ENCODE measurements at places on chromosomes 1 and 21. TPM values are rescaled to one million over a fixed set of nuclear protein-coding genes. Genes with fewer than 3 reads are reported as not detected.

- peak overlapping the region; percentile 100 for H3K4me3 ChIP-seq
- DNase-seq, result no peak
- H3K27ac ChIP-seq, result no peak overlapping the region
- H3K27me3 ChIP-seq, result no peaks in the 10 kb centered on the region
- peaks cover 24% of the 10 kb centered on the region for H3K4me1 ChIP-seq
These were observed 865 bp downstream of the ATP5IF1 start for GRCh38 chr1:28236656-28237322.

- H3K4me3 ChIP-seq, result no peak overlapping the region
- H3K4me1 ChIP-seq, result no peaks in the 10 kb centered on the region
- H3K27ac ChIP-seq, result no peak overlapping the region
- no peaks in the 10 kb centered on the region for H3K36me3 ChIP-seq
These were observed 118.8 kb upstream of the PALMD start for GRCh38 chr1:99527078-99527477.

- no peak overlapping the region for H3K4me3 ChIP-seq
- no peak for DNase-seq
- H3K27ac ChIP-seq, result no peak overlapping the region
- H3K36me3 ChIP-seq, result no peaks in the 10 kb centered on the region
- H3K4me1 ChIP-seq, result peaks cover 10% of the 10 kb centered on the region
These were observed 4.5 kb upstream of the LRRC52 start for GRCh38 chr1:165539306-165539705.

DNA sequence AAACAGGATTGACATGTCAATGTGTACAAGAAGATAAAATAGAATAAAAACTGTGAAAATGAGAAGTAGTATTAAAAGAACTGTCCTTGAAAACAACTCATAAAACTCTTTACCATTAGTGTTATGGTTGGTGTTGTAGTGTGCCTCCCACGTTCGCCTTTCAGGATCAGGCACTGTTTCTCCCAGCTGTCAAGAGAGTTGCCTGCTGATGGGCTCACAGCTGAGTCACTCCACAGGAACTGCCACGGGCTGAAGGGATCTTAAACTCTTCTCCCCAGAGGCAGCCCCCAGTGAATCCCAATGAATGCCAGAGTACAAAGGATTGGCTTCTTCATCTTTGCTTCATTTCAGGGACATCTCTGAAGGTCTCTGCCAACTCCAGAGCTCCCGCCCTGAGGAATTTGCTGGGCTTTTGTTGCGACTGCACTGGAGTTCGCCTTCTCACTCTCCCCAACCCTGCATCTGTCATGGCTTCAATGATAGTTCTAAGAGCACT, 119.6 kb downstream of the ADGRL2 start:
- H3K4me1 ChIP-seq, result peaks cover 4% of the 10 kb centered on the region
- no peaks in the 10 kb centered on the region for H3K36me3 ChIP-seq
- DNase-seq, result no peak
- H3K4me3 ChIP-seq, result no peak overlapping the region
- H3K27ac ChIP-seq, result no peak overlapping the region

DNA sequence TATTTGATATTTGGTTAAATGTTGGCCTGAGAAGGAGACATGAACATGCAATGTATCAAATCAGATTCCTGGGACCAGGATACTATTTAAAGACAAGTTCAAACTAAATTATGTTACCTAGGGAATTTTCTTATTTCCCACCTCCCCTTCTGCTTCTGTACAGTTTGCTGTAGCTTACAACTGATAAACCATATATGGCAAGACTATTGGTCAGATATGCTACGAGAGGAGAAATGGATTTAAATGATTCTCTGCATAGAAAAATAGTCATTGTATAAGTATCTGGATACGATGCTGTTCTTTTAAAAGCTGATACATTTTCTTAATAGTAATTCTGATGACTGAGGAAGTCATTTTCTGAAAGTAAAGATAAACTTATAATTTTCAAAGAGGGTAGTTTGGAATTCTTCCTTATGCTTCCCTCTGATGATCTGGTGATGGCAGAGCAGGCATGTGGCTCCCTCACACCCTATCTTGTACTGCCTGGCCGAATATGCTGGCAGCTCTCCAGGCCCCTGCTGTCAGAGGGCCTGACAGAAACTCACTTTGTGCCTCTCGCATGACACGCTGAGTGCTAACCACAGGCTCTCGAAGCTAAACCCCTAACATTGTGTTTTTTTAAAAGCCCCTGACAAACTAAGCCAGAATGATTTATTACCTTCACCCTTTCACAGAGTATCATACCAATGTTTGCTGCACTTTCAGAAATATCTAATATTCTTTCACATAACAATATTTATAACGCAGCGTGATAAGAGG, 19.4 kb downstream of the RRP15 start:
- H3K36me3 ChIP-seq, result peaks cover 5% of the 10 kb centered on the region
- peaks cover 4% of the 10 kb centered on the region for H3K4me1 ChIP-seq

KCNK1 gene
- total RNA-seq, result 12.9 TPM

PDPN gene
- 13.3 TPM for total RNA-seq

GRCh38 chr1:2596530-2597333, 10.2 kb downstream of the PRXL2B start:
- H3K36me3 ChIP-seq, result peaks cover 3% of the 10 kb centered on the region
- no peaks in the 10 kb centered on the region for H3K27me3 ChIP-seq
- no peak for DNase-seq
- no peak overlapping the region for H3K4me3 ChIP-seq
- no peak overlapping the region for H3K27ac ChIP-seq
- H3K4me1 ChIP-seq, result peaks cover 11% of the 10 kb centered on the region

PRRX1 gene
- 61.3 TPM for total RNA-seq

DNA sequence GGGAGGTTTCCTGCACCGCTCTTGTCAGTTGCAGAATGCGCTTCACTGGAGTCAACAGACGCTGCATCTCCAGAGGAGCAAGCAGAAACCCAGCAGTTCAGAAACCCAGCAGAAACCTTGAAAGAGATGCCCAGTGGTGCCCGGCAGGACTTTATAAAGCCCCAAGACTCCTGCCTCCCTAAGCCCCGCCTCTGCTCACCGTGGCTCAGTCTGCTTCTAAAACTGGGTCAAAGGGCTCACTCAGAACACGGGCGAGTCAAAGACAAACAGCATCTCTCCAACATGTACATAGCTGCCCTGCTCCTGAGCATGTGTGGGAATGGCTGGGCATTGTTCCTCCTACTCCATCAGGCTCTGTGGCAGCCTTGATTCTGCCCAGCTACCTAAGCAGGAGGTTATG, at the start of gene HMGCS2:
HMGCS2 (minus strand) TSS at position 128 of the 400 bp plus-strand sequence; CDS start at position 67, 61 bp downstream.
- H3K4me1 ChIP-seq, result peaks cover 7% of the 10 kb centered on the region
- H3K4me3 ChIP-seq, result no peak within 1 kb of the TSS
- H3K27me3 ChIP-seq, result no peaks in the 10 kb centered on the region
- no peaks in the 10 kb centered on the region for H3K36me3 ChIP-seq
- H3K27ac ChIP-seq, result no peak within 1 kb of the TSS

DNA sequence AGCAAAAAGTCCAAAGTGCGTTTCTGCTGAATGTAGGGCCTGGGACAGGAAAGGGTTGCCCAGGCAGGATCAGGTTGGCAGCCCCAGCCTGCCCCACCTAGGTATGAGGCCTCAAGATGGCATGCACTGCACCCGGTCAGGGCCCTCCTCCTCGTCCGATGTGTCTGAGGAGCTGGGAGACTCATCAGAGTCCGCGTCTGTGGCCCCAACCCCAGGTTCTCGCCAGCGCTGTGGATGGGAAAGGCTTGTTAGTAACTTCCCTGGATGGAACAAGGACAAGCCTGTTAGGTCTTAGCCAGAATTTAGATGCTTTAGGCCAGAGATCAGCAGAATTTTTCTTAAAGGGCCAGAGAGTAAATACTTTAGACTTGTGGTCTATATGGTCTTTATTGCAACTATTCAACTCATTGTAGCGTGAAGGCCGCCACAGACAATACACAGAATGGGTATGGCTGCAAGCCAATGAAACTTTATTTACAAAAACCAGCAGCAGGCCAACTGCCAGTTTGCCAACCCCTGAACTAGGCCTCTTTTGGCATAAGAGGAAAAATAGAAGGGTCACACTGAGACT, 12.4 kb downstream of the PEA15 start:
- H3K27ac ChIP-seq, result peak overlapping the region; percentile 45
- no peaks in the 10 kb centered on the region for H3K27me3 ChIP-seq
- no peak overlapping the region for H3K4me3 ChIP-seq
- peaks cover 50% of the 10 kb centered on the region for H3K36me3 ChIP-seq

DNA sequence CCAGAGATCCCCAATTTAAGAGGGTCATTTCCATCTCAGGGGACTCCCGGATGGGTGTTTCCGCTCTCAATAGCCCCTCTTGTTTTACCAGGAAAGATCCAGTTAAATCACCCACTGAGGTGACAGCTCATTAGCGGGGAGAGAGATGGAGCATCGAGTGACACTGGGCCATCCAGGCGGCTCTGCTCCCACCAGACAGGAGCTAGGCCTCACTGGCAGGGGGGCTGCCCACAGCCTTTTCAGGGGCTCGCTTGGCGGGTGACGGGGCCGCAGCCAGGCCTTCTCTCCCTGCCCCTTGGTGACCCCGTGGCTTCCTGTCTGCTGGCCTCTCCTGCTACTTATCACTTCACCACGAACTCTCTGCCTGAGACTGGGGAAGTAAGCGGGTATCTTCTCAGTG, 26.7 kb upstream of the SPSB1 start:
- no peak for DNase-seq
- no peaks in the 10 kb centered on the region for H3K27me3 ChIP-seq
- H3K27ac ChIP-seq, result no peak overlapping the region
- no peak overlapping the region for H3K4me3 ChIP-seq
- peaks cover 63% of the 10 kb centered on the region for H3K36me3 ChIP-seq

CFAP141 gene
- total RNA-seq, result 0.66 TPM

TP73 gene
- 3.0 TPM for total RNA-seq

GRCh38 chr1:187474336-187474735, 645.6 kb downstream of the PLA2G4A start:
- H3K36me3 ChIP-seq, result no peaks in the 10 kb centered on the region
- DNase-seq, result no peak
- H3K4me1 ChIP-seq, result no peaks in the 10 kb centered on the region
- no peaks in the 10 kb centered on the region for H3K27me3 ChIP-seq
- H3K27ac ChIP-seq, result no peak overlapping the region
- H3K4me3 ChIP-seq, result no peak overlapping the region

DNA sequence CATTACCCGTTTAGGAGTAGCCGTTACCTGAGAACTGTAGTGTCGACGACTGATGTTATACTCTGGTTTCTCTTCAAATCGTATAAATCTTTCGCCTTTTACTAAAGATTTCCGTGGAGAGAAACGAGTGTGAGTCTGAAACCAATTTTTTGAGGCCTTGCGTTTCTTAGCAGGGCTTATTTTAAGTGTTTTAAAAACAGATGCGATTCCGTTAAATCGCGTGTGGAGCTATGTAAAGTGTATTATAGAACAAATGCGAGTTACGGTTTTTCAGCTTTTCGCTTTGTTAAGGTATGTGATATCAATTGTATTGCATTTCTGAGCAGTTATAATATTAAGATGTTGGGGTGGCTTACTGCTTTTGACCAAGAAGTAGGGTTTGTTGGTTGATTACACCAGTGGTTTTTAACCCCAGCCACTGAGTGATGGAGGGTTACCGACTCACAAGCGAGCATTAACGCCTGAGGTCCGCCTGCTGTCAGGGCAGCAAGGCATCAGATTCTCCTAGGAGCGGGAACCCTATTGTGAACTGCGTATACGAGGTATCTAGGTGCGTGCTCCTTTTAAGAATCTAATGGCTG, 18.0 kb downstream of the KIAA2013 start:
- no peaks in the 10 kb centered on the region for H3K27me3 ChIP-seq
- H3K4me1 ChIP-seq, result peaks cover 17% of the 10 kb centered on the region
- H3K27ac ChIP-seq, result peak overlapping the region; percentile 98
- no peaks in the 10 kb centered on the region for H3K36me3 ChIP-seq
- H3K4me3 ChIP-seq, result peak overlapping the region; percentile 66

ZNF593OS gene
- not detected for total RNA-seq

MAB21L3 gene
- 0.40 TPM for total RNA-seq
